GM18507 (cell line): ENCODE measurements at places on chromosomes 3 and 15.

DNA sequence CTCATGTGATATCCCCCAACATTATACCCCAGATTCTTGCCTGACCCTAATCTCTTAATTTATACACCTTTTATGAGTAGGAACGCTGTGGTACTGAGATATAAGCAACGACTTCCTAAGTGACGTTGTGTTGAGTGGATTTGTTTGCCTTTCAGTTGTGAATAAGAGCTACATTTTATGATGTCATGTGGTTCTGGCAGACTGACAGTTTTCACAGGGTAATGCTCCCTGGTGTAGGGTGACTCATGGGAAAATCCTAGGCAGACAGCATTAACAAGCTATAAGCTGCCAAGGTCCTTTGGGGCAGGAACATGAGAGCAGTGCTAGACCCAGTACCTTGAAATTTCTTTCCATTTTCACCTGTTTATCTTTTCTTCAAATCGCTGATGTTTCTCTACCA lies 11.2 kb downstream of the C3orf52 start:
- no peak for DNase-seq

DNA sequence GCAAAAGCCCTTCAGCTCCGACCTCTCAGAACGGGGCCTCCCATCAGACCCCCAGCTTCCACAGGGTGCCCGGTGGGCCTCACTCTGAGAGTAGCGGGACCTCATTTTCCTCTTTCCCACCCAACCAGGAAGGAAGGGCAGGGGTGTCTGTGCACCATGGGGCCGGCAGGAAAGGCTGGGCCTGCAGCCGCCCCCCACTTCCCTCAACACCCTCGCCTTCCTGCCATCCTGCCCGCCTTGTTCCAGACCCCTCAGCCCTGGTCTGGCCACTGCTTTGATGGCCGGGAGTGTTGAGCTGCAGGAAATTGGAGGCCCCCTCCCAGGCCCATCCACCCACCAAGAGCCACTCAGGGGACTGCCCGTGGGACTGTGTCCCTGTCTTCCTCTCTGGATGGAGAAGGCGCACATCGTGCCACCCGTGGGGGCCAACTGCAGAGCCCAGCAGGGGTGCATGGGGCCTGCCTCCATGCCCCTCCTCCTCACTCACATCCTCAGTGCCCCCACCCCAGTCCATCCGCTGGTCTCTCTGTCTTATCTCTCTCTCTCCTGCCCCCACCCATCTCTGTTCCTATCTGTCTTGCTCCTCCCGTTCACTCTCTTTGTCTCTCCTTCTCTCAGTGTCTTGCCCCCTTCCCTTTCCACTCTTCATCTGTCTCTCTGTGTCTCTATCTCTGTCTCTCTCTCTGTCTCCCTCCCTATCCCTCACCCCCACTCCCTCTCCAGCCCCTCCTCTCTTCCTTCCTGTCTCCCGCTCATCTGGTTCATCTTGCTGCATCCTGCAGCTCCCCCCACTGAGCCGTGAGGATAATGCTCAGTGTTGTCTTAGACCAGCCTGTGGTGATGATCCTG lies 1.8 kb upstream of the PLXND1 start:
- DNase-seq, result no peak

DNA sequence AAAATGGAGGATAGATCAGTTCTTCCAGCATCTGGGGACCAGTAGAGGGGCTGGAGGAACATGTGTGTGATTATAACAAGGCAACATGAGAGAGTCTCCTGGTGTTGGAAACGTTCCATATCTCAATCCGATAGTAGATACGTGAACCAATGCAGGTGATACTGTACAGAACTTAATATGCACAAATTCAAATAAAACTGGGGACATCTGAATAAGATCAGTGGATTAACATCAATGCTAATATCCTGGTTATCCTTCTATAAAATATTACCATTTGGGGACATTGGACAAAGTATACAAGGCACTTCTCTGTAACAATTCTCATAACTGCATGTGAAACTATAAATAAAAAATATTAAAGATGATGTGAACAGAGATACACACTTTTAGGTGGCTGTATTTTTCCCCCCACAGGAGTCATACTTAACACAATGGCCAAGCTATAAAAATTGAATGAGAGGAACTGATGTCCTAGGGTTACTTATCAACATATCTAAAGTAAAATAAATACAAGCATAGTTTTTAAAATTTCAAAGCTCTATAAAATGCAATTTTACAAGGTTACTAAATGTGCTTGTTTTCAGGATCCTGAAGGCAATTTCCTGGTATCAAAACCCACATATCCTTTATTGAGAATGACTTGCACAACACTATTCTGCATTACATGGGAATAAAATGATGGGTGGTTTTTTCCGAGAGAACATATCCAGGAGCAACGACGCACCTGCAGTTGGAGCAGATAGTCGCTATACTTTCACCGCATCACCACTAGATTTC lies 31.1 kb upstream of the TJP1 start:
- DNase-seq, result no peak

DNA sequence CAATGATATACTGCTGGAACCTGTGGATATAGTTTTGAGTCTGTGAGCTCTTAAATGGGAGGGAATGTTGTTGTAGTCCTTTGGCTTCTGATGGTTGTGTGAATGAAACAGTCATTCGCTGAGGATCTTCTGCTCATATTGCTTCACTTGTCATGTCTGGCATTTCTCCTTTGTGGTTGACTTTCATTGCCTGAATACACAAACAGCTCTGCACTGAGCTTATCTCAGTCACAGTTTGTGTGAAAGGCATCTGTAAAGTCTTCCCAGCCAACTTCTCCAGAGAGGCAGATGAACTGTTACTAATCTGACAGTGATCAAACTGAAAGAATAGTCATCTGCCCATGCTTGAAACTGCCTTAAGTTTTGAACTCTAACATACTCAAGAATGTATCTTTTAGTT lies 59.8 kb downstream of the TMED3 start:
- no peak for DNase-seq

- no peak for DNase-seq
Observed at GRCh38 chr3:173770011-173770410, 372.5 kb downstream of the NLGN1 start.

GRCh38 chr3:155037508-155038202 lies 42.5 kb upstream of the MME start:
- no peak for DNase-seq

DNA sequence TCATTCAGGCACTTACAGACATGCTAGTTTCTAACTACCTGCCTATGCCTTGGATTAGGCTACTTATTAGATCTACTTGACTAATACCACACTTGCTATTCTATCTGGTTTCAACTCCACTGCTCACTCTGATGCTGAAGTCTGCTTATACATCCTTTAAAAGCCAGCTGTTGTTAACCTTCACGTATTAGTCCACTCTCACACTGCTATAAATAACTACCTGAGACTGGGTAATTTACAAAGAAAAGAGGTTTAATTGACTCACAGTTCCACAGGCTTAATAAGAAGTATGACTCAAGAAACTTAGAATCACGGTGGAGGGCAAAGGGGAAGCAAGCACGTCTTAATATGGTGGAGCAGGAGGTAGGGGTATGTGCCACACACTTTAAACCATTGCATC lies 47.7 kb upstream of the ANKRD28 start:
- no peak for DNase-seq

DNA sequence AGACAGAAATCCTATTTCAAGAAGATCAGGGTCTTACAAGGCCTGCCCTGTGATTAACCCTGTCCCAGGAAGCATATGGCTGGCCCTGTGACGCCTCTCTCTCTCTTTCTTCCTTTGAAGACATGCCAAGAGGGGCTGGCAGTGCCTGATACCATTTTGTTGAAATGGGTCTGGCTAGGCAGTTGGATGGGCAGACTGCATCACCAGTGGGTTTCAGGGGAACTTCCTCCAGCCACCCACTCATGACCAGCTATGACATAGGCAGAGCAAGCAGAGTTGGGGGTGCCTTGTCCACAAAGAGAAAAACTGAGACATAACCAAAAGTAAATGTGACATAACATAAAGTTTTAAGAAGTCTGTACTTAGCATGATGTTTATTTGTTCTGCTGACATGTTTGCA lies 31.4 kb upstream of the MANF start:
- no peak for DNase-seq

- no peak for DNase-seq
Observed at GRCh38 chr3:84905556-84905920, 53.3 kb upstream of the CADM2 start.

DNA sequence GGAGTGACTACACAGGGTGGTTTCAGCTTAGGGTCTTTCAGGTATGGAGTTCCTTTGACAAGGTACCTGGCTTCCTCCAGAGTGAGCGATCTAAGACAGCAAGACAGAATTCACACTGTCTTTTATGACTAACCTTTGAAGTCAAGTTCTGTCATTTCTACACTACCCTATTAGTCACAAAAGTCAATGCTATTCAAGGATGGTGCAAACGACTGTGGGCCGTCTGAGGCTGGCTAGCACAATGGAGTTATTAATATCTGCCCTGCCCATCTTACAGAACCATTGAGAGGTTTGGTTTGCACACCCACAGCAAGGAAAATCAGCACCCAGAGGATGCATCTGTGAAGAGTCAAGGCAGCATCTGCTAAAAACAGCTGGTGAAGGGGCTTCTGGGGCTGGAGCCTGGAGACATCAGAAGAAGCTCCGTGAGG lies 62.9 kb upstream of the XCR1 start:
- no peak for DNase-seq

DNA sequence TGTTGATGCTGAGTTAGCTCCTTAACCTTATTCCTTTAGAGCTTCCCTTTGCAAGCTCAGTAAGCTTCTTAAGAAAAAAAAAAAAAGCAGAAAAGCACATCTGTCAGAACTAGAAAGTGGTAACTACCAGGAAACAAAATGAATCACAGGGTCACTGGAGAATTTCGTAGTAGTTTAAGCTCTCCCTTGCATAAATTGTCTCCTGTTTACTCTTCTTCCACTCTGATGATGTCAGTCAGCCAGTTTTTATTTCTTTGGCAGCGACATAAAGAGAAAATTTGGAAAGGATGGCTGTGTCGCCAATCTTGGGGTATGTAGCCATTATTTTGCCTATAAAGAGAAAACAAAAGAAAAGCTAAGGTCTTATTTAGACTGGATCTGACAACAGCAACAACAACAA lies 3.2 kb upstream of the GABRR3 start:
- no peak for DNase-seq

- DNase-seq, result no peak
Observed at GRCh38 chr3:152352554-152352953, 83.8 kb downstream of the MBNL1 start.

- no peak for DNase-seq
Observed at GRCh38 chr3:56291953-56292352, 176.3 kb downstream of the ERC2 start.

DNA sequence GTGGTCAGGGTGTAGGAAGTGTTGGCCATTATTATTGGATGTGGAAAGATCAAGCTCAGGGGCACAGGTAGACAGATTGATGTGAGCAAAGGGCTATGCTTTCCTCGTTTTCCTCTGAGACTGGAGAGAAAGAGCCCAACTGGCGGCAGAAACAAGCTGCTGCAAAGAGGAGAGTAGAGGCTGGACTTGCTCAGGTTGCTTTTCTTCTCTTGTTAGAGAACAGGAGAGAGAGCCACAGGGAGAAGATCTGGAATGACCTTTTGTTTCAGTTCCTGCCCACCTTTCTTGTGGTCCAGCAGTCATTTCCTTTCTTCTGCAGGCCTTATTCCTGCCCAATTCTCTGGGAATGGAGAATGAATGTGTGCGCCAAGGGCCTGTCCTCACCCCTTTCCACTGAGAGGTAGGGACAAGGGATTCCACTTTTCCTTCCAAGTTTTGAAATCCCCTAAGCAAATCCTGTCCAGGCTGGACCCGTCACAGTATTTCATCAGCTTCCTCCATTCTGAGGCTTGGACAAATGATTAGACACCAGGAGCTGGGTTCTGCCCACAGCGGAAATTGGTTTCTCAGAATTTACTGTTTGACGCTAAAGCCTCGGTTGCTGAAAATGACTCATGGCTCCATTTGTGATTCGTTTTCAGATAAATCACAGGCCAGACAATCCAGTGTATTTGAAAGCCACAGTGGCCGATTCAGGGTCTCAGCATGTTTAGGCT lies 16.1 kb downstream of the ZNF80 start:
- DNase-seq, result no peak

DNA sequence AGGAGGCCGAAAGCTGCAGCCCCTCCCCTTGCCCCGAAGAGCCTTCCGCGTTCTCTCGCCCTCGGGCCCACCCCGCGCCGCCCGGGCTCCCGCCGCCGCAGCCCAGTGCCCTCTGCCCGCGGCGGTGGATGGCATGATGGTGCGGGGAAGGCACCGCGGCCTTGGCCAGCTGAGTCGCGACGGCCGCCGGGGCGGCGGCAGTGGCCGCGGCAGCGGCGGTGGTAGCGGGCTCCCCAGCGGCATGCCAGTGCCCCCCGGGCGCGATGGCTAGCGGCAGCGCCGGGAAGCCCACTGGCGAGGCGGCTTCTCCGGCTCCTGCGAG lies 1.2 kb downstream of the TLNRD1 start:
- DNase-seq, result no peak

DNA sequence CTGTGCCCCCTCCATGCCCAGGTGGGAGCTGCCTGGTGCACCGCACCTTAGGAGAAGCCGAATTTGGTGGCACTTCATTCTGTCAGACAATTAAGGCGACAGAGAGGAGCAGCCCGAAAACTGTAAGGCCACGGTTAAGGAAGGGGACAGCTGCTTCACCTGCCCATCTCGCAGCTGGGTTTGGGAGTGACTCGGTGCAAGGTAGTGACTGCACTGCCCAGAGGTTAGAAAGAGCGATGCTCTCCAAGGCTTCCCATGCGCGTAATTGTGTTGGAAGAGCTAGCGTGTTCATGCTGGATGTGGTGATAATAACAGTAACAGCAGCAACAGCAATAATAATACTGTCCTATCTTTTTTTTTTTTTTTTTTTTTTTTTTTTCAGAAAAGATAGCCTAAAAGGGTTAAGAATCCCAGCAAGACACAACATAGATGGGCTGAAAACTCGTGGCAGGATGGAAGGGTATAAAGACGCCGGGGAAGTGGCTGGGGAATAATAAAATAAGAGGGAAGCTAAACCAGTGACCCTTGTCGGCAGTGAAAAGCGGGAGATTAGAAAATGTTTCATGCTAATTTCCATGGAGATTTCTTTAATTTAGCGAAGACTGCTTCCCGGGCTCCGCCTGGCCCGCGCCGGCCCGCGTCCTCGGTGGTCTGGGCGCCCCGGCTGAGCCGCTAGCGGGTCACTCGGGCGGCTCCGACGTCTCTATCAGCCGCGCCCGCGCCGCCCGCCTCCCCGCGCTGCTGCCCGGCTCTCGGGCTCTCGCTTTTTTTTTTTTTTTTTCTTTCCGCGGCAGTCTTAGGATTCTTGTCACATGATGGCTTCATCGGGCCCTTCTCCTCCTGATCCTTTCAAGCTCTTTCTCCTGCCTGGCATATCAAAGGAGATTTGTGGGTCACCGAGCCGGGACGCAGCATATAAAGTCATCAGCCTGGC lies 617.1 kb downstream of the NR2F2 start:
- DNase-seq, result no peak

DNA sequence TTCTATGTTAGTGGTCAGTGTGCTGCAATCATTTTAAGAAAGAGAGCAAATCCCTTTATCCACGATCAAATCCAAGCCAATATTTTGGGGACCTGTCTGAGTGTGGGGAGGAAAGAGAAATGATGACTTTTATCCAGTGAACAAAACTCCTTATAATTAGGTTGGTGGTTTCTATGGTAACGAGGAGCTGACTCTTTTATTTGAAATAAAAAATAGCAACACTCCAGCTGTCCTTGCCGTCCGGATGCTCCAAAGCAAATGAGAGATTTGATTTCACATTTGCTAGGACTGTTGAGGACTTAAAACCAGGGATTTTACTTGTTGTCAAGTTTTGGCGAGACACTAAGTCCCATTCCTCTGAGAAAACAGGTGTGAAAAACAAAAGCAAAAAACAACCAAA lies 154.0 kb upstream of the PRICKLE2 start:
- DNase-seq, result no peak

GRCh38 chr3:143795874-143796273 lies 52.4 kb downstream of the SLC9A9 start:
- no peak for DNase-seq
